Ovary (tissue), 10 donors: ENCODE measurements at places on chromosomes 3 and 15. TPM values are rescaled to one million over a fixed set of nuclear protein-coding genes. Genes with fewer than 3 reads are reported as not detected.

Gene ROBO2
- total RNA-seq = 14.8 TPM

Gene NT5DC2
- total RNA-seq = 19.6 TPM

Gene TM6SF1
- 2.7 TPM for total RNA-seq

Gene CTXN2
- total RNA-seq = not detected

Gene SNX33
- total RNA-seq = 33.4 TPM

Gene MKRN3
- total RNA-seq = not detected

Gene GOLGA6C
- total RNA-seq = not detected

GRCh38 chr3:81048058-81048665, 713.3 kb downstream of the GBE1 start:
- no peak for DNase-seq

DNA sequence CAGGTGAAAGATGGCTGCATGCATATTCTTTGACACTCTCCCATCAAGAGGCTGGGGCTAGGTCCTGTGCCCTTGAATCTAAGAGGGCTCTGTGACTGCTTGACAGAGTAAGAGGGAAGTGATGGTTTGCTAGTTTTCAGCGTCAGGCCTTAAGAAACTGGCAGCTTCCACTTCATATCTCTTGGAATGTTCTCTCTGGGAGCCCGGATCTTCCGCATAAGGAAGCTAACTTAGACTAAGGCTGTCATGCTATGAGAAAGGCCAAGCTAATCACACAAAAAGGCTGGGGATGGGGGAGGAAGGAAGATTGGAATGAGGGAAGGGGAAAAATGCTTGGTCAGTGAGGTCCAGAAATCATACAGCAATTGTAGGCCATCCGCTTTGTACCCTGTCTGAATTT, 50.0 kb downstream of the MB21D2 start:
- no peak for DNase-seq

DNA sequence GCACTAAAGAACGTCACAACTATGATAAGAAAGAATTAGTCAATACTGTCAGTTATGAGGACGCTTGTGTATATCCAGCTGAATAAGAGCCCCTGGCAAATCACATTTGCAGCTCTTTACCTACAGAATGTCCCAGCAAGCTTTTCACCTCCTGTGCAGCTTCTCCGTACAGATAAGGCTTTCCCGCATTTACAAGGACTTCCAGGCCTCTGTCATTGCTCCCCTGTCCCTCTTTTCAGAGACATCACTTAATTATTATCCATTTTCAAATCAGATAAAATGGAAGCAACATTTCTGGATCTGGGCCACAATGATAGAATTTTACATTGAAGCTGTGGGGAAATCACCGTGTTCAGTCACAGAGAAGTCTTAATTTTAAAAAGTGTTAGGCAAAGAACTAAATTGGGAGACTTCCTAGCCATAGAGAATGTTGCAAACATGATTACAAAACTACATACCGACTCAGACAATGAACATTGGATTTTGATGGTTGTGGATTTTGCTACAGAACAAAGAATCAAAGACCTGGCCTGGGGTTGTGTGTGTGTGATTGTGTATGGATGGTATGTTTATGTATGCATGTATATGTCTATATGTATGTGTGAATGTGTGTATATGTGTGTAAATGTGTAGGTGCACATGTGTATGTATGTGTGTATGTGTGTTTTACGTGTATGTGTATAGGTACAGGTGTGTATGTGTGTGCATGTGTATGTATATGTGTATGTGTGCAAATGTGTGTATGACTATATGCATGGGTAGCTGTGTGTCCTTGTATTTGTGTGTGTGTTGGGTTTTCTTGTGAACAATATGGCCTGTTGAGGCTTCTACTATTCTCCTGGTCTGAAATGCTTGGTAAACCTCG, 41.5 kb downstream of the MGLL start:
- DNase-seq = no peak

DNA sequence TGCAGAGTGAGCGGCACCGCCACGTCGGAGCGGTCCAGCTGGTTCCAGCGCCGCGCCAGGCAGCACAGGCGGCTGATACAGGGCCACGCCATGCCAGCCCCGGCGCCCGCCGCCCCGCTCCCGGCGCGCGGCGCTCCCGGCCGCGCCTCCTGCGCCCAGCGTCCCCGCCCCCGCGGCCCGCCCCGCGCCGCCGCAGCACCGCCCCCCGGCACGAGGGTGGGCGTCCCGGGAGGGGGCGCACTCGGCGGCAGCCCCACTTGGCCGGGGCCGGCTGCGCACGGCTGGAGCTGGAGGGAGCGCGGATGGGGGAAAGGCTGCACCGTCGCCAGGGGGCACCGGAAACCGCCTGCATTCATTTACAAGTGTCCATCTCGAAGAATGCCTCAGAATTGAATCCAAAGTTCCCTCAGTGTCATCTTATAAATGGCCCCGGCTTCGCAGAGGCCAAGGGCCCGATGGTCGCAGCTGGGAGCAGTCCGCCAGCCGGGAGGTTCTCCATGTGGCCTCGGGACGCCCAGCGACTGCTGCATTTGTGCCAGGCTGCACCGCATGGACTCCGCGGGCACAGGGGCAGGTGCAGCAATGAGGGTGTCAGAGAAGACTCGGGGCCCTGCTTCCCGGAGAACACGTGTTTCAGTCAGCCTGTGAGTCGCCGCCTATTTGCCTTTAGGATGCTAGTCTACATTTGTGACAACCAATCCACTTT, at the start of gene MAP6D1:
Gene MAP6D1, minus strand, starts transcription at position 122 of the 706 bp plus-strand sequence. Its CDS starts 30 bp downstream, at position 92.
- no peak for DNase-seq

- DNase-seq = no peak
Observed at GRCh38 chr3:152155246-152156020, 113.3 kb upstream of the MBNL1 start.

DNA sequence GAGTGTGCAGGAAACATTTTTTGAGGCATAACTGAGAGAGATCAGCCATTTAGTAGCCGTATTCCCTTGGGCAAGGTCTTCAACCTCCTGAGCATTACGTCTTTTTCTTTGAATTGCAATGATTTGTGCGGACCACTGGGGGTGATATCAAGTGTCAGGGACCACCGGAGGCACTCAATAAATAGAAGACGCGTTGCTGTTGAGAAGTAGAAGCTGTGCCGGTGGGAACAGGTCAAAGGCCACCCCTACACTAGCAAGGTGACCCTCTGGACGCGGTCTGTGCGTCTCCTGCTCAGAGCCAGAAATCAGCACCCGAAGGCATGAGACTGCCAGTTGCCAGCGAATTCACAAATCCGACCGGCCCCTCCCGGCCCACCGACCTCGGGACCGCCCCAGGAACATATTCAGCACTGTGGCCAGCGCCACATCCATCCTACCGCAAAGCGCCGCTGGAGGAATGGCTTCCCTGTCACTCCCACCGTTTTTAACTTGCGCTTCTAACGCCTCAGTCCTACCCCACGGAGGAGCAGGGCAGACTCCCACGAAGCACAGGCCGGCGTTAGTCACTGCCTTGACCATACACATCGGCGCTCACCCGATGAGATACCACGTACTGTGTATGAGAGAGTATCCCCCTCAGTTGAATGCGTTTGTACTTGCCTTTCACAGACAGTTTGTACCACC, 1.4 kb upstream of the GHSR start:
- DNase-seq = no peak

DNA sequence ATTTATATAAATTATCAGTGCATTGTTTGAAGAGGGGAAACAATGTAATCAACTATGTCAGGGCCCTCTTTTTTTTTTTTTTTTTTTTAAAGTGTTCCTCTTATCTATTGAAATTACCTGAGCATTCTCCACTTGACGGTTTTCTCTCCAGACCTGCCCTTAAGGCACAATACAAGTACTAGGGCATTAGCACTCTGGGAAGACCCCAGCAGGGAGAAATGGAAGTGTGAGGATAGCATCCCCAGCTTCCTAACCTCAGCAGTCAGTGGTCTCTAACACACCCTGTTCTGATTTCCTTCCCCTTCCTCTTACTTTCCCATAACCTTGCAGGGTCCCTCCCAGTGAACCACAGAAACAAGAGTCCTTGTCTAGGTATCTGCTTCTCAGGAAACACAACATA, 458.3 kb upstream of the ARL6 start:
- DNase-seq = no peak

GRCh38 chr15:59739557-59740186, 50.6 kb upstream of the BNIP2 start:
- no peak for DNase-seq

GRCh38 chr3:72299321-72299802, 514.4 kb upstream of the PROK2 start:
- DNase-seq = no peak

GRCh38 chr3:110318108-110318507, 753.5 kb upstream of the NECTIN3 start:
- no peak for DNase-seq

GRCh38 chr3:98829246-98829832, 66.2 kb downstream of the ST3GAL6 start:
- DNase-seq = no peak

DNA sequence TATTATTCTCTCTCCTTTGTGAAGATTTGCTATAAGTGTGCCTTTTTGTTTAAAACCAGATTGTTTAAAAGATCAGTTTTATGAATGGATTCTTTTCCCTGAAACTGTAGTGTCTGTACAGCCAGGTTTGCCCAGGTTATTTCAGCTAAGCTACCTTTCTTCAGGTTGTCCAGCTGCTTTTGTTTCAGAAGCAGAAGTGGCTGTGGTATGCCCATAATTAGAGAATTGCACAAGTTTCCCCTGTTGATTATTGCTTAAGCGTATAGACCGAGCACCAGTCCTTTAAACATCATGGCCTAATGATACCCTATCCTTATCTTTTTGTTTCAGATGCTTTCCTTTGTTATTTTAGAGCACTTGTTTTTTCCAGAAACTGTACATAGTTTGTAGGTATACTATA, 10.2 kb downstream of the ASB7 start:
- DNase-seq = no peak

DNA sequence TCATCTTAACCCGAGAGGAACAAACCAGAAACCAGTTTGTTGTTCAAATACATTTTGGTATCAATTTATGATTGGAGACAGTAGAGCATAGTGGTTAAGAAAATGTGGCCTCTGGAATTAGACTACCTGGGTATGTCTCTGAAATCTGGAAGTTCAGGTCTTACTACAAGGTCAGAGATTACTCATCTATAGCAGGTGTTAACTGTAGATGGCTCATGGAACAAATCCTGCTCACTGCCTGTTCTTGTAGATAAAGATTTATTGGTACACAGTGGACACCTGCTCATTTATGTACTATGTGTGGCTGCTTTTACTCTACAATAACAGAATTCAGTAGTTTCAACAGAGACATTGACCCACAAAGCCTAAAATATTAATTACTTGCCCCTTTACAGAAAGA, 413.3 kb downstream of the CNTN6 start:
- DNase-seq = no peak

DNA sequence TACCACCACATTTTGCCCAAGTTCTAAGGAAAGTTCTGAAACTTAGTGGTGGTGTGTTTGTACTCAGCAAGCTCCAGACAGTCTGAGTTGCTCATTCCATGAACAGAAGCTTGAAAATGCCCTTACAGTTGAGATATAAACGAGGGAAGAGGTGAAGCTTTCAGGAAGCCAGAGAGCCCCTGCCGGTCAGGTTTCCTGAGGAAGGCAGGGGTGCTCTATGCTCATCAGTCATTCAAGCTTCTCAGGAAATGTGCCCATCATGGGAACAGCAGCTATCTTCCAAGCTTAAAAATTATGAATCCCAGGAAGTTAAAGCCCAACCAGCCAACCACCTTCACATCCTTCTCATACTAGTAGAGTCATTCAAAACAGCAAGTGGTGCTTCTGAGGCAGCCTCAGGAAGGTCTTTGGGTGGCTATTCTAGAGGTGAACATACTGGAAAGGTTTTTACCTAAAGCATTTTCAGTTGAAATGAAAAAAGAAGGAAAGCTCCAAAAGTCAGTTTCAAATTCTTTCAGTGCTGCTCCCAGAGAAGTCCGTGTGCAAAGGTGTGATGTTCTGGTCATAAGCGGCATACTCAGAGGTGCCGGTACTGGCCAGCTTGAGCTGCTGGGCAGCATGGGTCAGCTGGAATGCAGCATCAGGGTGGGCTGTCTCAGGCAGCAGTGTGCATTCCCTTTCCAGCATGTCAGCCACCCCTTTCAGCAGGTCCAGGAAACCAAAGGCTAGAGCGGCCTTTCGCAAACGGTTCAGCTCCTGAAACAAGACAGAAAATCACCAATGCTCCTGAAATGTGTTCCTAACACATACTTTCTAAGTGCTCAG, 31.8 kb downstream of the INTS14 start:
- no peak for DNase-seq

- DNase-seq = no peak
Observed at GRCh38 chr15:56325186-56325585, 40.0 kb upstream of the TEX9 start.

GRCh38 chr15:62456011-62456920, 291.2 kb upstream of the C2CD4B start:
- DNase-seq = no peak

GRCh38 chr15:74263466-74263865, 27.3 kb downstream of the CCDC33 start:
- no peak for DNase-seq

GRCh38 chr3:106692624-106693023, 684.6 kb upstream of the CCDC54 start:
- DNase-seq = no peak

- no peak for DNase-seq
Observed at GRCh38 chr3:140510303-140510861, 167.5 kb upstream of the TRIM42 start.

DNA sequence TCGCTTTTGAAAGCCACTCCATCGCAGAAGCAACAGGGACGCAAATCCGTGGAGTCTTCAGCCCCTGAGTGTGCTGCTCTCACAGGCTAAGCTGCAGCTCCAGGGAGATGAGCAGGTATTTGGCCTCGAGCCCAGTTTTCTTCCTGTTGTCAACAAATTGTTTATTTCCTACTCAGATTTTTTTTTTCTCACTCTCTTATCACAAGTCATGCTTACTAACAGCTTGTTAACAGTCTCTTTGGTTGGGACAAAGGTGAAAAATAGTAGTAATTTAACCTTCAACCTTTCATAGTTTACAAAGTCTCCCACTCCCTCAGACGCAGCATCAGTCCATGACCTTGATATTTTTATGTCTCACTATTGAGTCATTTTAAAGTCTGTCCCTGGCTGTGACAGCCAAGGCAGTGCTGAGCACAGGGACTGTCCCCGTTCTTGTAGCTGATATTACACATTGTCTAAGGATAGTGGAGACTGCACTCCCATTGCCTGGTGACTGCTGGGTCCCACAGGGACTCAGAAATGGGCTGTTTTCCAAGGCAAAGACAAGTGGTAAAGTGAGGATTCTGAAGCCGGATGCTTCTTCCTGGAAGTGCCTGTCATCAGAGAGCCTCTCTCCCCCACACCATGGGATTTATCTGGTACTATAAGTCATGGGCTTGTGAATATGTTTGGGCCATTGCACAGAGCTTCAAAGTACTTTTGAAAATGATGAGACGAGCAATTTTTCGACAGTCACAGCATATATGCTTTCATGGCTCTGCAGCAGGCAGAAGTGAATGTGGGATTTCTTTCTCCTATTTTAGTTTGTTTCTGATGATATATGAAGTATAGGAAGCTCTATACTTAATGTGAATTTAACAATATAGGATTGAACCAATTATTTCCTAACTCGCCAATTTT, 59.8 kb upstream of the UNC13C start:
- DNase-seq = no peak
